ENCODE measurements at places on chromosomes 16 and 17.
A peak's percentile ranks its signal among the peaks of the same experiment; 100 is the strongest.

- DNase-seq: no peak
Observed at GRCh38 chr16:13047276-13047675, 145.9 kb downstream of the SHISA9 start.

- DNase-seq: peak; percentile 32
Observed at GRCh38 chr17:40433551-40434415, 9.5 kb upstream of the IGFBP4 start.

GRCh38 chr17:57459286-57459915 is 203.1 kb downstream of the MSI2 start:
- peak; percentile 77 for DNase-seq

GRCh38 chr16:8869212-8869987 is 594 bp upstream of the CARHSP1 start:
- DNase-seq: no peak

DNA sequence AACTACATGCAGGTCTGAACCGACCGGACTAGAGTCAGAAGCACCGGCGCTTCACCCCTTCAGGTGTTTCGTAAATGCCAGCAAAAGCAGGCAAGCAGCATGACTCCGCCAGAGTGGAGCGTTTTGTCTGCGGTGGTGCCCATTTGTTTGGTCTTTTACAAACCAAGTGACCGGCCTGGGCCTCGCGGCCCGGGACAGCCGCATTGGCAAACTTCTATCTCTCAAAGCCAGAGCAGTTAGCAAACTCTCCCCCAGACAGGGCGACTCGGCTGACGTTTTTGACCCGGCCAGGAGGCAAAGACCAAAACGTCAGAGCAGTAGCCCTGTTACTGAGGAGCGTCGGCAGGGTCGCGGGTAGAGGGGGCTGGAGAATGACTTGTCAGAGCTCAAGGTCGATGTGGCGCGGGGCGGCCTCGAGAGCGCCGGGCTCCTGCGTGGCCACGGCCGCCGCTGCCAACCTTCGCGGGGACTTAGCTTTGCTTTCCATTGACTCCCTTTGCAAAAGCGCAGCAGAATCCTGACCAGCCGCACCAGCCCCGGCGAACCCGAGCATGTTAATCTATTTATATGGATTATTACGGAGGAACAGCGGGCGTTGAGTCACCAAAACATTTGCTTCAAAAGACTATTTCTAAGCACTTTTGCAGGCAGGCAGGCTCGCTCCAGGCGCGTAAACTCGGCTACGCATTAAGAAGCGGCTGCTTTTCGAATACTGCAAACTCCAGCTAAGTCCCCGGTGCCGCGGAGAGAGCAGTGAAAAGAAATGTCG is 763 bp upstream of the SOX9 start:
- peak; percentile 88 for DNase-seq

- DNase-seq: peak; percentile 69
Observed at GRCh38 chr16:53159781-53160436, 105.1 kb downstream of the CHD9 start.

- DNase-seq: peak; percentile 57
Observed at GRCh38 chr16:57801098-57801808, 1.0 kb downstream of the KIFC3 start.

DNA sequence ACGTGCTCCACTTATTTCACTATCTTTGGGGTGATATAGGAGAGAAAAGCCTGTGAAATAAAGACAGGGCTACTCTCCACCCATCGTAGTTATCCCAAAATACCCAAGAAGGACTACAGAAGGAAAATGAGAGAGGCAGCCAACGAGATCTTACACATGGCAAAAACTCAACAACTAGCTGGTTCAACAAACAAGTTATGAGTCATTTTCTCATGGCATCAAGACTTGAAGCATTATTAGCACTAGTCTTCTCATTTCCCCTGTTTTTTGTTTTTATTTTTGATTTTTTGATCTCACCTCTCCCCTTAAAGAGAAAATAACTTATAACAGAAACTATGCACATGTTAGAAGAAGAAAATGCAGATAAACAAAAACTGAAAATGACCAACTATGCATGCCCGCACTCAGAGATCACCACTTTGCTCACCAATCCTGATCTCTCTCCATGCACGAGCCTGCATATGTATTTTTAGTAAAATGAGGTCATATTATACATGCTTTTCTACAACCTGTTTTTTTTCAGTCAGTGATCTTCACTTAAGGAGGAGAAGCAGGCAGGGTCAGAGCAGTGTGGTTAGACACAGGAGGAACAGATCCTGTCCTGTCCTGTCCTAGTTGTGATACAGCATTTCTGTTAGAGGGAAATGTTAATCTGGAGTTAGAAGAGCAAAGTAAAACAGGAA is 22.8 kb downstream of the FAM117A start:
- DNase-seq: peak; percentile 15

DNA sequence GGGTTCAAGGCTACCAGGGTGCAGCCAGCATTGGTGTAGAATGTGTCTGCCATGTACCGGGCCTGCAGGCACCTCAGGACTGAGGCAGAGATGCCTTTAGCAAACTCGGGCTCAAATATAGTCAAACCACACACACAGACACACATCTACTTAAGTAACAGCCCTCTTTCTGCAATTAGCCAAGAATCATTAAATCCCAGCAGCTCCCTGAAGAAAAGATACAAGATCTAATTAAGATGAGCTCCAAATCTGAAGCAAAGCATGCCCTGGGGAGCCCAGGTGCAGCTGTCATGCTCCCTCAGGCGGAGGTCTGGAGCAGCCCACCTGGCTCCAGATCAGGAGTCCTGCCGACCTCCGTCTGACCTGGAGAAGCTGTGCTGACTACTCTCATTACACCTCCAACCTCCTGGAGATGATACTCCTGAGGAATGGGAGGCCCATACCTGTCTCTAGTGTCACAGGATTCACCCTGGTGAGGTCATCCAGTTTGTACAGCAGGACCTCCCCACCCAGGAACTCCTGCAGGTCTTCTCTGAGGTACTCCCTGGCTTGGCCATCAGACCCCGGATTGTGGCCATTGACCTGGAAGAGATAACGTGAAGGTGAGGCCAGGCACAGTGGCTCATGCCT is 6.9 kb downstream of the MYO19 start:
- no peak for DNase-seq

GRCh38 chr16:86033016-86033474 is 134.1 kb downstream of the IRF8 start:
- DNase-seq: no peak

DNA sequence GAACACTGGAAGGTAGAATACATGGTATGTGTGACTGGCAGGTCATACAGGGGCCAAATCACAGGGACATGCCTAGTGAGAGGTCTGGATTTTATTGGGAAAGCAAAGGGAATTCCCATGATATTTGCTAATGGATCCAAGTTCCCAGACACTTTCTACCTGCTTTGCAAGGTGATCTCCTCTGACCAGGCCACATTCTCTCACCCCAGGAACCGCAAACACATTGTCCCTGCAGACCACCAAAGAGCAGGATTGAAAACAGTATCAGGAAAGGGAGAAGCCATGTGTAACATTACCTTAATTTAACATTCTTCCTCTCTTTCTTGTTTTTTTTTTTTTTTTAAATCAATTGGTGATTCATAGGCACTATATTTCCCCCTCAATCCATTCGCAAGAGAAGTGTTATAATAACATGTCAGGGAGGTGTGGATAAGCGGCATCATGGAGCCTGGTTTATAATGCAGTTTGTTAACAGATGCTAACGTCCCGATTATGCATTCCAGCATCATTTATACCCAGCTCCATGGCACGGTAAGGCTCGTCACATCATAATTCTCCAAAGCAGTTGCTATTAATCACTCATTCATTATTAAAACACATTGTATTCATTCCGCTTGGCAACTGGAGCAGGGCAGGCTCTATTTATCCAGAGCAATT is 155.1 kb upstream of the CCL2 start:
- no peak for DNase-seq

DNA sequence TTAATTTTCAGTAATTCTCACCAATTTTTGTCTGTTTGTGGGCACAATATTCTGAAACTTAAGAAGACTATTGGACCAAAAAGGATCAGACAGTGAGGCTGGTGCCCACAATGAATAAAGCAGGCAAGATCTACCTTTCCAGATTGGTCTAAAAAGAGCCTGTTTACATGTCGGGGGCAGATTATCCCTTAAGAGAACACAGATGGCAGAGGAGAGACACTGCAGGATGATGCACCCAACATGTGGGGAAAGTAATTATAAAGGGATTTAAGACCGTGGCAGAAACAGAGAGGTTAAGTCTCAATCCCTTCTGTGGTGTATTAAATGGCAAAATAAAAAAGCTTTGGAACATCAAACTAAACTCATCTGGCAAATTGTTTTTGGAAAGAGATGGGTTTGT is 331.8 kb upstream of the CDH11 start:
- DNase-seq: no peak

GRCh38 chr16:75458029-75458428 is 6.5 kb downstream of the TMEM170A start:
- DNase-seq: no peak

- DNase-seq: no peak
Observed at GRCh38 chr17:74249590-74250270, 24.3 kb upstream of the DNAI2 start.

- no peak for DNase-seq
Observed at GRCh38 chr17:5638596-5638995, 54.3 kb upstream of the NLRP1 start.

GRCh38 chr16:19517424-19518089 is 4.3 kb downstream of the GDE1 start:
- peak; percentile 35 for DNase-seq

DNA sequence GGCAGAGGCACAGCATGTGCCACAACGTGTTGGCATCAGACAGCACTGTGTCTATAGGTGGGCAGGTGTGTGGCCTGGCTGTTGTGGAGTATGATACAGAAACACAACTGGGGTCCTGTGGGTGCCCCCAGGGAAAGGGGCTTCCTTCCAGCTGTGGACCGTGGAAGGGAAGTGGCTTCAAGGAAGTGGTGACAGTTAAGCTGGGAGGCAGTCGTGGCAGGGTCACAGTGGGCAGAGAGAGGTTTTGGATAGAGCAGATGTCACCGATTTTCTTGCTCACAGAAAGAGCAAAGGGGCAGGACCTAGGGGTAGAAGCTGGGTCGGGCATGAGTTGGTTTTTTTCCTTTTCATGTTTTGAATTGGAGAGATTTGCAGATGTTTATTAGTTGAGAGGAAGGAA is 11.2 kb upstream of the ORAI3 start:
- DNase-seq: no peak

GRCh38 chr16:66014221-66014620 is 352.3 kb upstream of the CDH5 start:
- no peak for DNase-seq

GRCh38 chr17:28575126-28575795 is 1.4 kb downstream of the ALDOC start:
- DNase-seq: peak; percentile 14

DNA sequence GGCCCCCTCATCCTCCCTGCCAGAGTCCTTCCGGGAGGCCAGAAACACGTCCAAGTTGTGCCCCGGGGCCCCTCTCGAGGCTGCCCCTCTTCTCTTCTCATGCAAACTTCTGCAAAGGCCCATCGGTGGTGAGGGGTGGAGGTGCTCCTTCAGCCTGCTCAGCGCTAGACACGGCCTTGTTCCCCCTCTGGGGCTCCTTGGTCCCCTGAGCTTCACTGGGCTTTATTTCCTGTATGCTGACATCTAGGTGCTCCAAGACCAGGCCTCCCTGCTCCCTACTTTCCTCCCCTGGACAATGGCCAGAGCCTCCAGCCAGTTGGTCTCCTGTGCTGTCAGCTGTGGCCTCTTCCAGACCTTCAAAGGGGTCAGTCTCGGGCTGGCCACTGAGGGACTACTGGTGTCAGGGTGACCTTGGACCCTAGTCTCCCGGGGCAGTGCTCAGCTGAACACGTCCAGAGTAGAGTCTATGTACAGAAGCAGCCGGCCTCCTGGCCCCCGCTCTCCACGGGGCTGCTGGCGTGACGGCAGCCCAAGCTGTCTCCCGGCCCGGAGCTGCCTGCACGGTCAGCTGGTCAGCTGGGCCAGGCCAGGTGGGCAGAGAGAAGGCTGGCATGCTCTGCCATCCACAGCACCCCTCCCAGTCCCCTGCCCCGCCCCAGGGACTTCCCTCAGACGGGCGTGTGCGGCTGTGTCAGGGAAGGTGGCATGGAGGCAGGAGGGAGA is 1.7 kb upstream of the PRR35 start:
- DNase-seq: no peak

GRCh38 chr17:65785109-65785508 is 223.7 kb upstream of the AXIN2 start:
- peak; percentile 25 for DNase-seq

- no peak for DNase-seq
Observed at GRCh38 chr17:31251105-31251969, 45.7 kb downstream of the OMG start.

GRCh38 chr17:11391134-11391533 is 150.1 kb downstream of the SHISA6 start:
- DNase-seq: no peak

DNA sequence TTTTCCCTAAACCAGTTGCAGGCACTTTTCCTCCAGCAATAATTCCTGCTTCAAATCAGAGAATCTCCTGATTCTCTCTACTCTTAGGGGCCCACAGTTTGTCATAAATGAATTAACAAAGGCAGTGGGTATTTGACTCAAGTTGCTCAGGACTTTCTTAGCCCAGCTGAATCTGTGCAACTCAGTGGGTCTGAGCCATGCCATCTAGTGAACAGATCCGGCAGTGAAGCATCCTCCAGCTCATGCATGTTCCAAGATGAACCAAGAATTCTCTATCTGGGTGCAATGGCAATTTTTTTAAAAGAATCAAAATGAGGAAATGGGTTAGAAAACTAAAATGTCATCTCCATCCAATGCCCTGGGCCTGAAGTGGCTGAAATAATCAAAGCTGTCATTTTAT is 575.2 kb upstream of the CDH11 start:
- DNase-seq: no peak

DNA sequence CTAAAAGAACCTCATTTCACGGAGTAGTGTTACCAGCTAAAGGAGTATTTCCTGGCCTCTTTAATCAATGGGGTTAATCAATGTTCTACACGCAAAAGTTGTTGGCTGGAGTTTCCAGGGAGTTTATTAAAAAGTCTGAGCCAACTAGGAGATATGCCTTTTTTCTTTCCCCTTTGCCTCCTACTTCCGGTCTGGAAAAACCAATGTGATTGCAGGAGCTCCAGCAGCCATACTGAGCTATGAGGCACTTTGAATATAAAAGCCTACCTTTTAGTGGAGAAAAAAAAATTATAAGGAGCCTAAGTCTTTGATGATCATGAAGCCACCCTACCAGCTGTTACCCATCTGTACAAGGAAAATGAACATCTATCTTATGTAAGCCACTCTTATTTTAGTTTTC is 17.9 kb upstream of the ERCC4 start:
- DNase-seq: no peak

DNA sequence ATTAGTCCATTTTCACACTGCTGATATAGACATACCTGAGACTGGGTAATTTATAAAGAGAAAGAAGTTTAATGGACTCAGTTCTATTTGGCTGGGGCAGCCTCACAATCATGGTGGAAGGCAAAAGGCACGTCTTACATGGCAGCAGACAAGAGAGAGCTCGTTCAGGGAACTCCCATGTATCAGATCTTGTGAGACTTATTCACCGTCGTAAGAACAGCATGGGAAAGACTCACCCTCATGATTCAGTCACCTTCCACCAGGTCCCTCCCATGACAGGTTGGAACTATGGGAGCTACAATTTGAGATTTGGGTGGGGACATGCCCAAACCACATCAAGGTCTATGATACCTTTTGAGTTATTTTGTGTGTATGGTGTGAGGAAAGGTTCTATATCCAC is 66.9 kb downstream of the METRNL start:
- no peak for DNase-seq
